ENCODE measurements at places on chromosomes 7 and 10.

GRCh38 chr10:110836706-110837105 is 35.0 kb upstream of the PDCD4 start:
- no peak for DNase-seq

DNA sequence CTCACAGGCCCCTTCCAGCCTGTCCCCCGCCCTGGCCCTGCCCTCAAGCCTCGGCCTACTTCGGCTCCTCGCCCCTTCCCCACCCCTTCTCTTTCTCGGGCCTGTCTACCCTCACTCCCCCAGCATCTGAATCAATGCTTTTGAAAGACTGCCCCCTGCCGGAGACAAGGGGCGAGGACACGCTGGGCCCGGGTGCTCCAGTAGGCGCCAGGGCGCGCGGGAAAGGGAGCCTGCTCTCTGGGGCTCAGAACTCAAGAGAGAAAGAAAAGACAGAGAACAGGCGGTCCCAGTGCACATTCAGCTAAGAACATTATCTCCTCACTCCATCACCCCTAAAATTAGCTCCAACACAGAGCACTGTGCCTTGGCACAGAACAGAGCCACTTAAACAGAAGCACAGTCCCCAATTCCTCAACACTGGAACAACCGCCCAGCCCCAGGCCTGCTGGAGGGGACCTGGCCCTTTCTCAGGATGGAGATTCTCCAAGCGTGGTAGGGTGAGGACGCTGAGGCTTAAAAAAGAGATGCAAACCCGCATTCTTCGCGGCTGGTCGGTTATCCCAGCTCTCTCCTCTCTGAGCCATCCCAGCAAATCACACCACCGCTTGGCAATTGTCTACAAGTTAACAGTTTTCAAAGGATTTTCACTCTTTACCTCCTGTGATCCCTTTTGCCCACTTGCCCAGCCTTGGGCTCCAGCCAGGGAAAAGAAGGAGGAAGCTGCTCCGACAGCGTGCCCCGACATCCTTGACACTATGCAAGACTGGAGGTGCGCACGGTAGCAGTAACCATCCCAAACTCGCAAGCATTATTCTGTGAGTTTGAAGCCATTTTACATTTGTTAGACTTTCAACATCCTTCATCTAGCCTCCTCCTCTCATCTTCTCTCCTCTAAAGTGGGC is 2.1 kb downstream of the GIGYF1 start:
- DNase-seq = peak; percentile 79

DNA sequence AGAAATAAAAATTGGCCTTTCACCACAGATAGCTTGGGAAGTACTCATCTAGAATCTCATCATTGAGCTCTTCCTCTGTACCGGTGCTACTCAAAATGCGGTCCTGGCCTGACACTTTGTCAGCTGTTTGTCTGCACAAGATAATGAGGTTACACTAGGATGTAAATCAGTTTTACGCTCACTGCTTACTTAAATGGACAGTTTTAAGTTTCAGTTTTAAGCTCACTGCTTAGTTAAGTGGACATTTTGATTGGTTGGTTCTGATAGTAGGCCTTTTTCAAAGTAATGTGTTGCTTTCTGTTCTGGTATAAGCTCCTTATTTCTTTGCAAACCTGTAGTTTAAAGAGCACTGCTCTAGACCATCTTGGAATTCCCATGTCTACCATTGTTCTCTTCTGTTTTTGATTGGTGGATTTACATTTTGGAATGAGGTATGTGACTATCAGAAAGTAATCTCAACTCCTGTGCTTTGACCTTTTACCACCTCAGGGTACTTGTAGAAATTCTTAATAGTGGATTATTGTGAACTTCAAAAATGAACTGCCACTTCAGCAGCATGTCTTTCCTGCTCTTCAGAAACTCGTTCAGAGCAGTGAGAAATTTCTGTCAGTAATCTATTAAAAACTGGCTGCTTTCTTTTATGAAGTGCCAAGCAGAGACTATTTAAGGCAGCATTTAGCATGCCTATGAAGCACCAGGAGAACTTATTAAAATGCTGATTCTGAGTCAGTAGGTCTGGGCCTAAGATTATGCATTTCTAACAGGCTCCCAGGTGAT is 55.0 kb downstream of the C1GALT1 start:
- no peak for DNase-seq

GRCh38 chr7:124106575-124106974 is 73.7 kb upstream of the TMEM229A start:
- no peak for DNase-seq

DNA sequence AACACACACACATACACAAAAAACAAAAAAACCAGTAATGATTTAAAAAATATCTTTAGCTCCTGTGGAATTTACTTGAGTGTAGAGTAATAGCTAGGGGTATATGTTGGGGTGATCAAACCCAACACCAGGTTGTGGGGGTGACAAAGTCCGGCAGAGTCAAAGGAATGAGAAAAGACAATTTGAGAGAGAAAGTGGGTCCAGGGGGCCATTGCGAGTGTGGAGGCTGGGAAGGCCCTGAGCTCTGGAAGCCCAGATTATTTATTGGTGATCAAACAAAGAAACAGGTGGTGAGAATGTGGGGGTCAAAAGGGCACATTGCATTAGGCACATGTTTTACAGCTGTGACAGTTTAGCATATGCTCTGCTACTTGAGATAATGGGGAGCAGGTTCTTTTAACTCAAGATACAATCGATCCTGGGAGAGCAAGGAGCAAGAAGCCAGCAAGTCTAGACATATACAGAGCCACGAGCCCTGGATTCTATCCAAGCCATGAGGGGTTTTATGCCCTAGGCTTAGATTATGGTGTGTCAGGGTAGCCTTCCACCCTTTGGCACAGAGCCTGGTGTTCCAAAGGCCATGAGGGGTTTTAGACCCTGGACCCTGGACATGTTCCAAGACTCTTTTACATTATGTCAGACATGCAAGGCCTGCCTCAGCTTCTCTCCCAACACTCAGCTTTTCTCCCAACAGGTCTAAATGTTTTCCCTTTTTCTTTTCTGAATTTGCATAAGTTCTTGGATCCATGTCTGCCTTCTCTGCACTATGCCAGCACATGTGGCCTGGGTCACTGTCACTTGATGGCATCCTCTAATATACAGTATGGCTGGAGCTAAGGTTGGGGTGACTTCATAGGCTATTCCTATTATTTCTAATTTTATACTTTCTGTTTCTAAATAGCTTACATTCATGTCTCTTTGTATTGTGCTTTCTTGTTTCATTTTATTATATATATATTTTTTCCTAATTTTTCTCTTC is 48.6 kb upstream of the MKI67 start:
- no peak for DNase-seq

- DNase-seq = no peak
Measured at GRCh38 chr10:132245056-132245455, 58.3 kb downstream of the DPYSL4 start.

DNA sequence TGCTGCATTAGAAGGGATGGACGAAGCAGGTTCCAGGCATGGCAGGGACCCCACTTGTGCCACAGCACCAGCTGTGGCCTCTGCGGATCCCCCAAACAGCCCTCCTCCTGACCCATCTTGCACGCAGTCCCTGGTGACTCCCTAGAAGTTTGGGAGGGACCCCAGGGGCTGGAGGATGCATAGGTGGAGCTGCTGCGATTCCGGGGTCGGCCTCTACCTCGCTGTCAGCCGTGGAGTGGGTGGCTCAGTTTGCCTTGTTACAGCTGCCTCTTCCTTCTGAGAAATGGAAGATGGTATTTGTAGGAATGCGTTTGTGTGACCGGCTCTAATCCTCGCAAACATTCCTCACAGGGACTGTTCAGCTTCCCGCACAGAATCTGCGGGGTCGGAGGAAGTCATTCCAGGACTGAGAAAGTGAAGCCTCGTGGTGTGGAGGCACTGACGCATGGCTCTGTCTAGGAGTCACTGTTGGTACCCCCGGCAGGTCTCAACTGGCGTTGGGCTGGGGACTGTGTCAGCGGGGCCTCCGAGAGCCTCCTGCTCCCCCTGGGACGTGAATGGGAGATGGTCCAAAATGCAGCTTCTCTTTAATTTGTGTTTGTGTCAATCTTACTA is 17.5 kb downstream of the PWWP2B start:
- DNase-seq = no peak

GRCh38 chr7:26179826-26180497 is 20.6 kb downstream of the HNRNPA2B1 start:
- no peak for DNase-seq

DNA sequence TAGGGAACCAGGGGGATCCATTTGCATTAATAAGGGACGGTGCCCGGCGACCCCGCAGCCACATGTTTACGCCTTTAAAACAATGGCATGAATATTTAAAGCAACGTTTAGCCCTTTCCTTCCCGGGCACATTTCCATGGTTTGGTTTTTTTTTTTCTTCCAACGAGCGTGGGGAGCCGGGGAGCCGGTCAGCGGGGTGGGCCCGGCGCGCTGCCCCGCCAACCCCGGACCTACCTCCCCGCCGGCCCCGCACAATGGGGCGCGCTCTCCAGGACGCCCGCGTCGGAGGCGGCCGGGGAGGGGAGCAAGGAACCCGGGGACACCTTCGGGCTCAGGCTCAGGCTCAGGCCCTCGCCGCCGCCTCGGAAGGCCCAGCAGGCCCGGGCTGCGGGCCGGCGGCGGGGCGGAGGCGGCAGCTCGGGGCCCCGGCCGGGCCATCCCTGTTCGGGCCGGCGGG is 1.0 kb downstream of the SEPHS1 start:
- no peak for DNase-seq

Data from stimulated activated CD4-positive, alpha-beta T cell treated with anti-CD3 and anti-CD28 coated beads, Interleukin-12 subunit alpha, Interleukin-12 subunit beta, amount 100 ng/mL, for 4 hours (primary cell).